ENCODE measurements at places on chromosomes 11 and 22.

- DNase-seq: no peak
These were observed 78.7 kb upstream of the SEPTIN5 start for GRCh38 chr22:19635644-19636043.

- no peak for DNase-seq
These were observed 358.0 kb downstream of the DLG2 start for GRCh38 chr11:85269109-85269508.

- no peak for DNase-seq
These were observed 43.5 kb downstream of the CERK start for GRCh38 chr22:46694416-46695170.

- no peak for DNase-seq
These were observed 50.3 kb downstream of the RPS6KA4 start for GRCh38 chr11:64409278-64409677.

DNA sequence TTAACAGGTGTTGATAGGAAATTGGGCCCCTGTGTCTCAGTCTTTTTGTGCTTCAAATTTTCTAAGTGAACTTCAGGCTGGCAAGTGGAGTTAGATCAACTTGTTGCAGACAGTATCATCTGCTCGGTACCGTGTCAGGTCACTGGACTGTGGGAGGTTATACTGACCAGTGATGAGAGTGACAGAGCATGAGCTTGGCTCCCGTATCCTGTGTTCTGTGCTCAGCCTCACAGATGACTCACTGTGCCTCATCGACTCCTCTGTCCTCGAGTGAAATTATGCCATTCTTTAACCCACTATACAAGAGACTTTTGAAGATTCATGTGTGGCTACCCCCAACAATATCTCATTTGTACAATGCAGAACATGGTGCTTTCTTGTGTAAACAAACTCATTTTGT lies 7.9 kb downstream of the GRAP2 start:
- no peak for DNase-seq

DNA sequence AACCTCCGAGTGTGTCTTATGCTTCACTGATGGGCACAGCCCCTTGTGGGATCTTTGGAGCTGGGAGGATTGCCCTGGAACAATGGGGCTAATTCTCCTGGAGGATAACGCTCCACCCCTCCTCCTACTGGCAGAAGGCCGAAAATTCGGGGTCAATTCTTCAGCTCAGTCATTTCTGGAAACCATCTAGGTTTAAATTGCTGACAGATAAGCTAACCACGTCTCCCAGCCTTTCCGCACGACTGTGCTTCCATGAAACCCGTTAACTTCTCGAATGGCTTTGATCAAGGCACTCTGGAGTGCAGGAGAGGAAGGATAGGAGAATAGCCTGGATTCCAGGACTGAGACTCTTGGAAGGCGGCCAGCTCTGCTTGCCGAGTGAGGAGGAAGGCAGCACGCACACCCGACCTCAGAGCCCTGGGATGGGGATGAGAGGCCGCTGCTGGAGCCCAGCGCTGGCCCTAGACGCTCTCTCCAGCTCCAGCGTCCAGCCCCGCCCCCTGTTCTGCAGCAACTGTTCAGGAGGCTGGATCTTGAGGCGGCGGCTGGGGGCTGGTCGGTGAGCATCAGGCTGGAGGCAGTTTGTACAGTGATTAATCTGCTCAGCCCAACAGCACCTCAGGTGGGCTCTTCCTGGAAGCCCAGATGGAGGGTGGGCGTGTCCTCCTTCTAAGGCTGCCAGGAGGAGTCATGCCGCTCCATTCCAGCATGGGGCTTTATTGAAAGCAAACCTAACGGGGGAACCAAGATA lies 176.7 kb upstream of the NCAM1 start:
- DNase-seq: no peak

DNA sequence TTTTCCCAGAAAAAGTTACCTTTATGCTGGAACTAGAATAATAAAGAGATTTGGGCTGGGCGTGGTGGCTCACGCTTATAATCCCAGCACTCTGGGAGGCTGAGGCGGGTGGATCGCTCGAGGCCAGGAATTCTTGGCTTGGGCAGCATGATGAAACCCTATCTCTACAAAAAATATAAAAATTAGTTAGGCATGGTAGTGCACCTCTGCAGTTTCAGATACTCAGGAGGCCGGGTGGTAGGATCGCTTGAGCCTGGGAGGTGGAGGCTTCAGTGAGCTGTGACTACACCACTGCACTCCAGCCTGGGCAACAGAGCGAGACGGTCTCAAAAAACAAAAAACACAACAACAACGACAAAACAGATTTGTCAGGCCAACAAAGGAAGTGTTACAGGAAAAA lies 119.3 kb upstream of the OR9Q1 start:
- no peak for DNase-seq

DNA sequence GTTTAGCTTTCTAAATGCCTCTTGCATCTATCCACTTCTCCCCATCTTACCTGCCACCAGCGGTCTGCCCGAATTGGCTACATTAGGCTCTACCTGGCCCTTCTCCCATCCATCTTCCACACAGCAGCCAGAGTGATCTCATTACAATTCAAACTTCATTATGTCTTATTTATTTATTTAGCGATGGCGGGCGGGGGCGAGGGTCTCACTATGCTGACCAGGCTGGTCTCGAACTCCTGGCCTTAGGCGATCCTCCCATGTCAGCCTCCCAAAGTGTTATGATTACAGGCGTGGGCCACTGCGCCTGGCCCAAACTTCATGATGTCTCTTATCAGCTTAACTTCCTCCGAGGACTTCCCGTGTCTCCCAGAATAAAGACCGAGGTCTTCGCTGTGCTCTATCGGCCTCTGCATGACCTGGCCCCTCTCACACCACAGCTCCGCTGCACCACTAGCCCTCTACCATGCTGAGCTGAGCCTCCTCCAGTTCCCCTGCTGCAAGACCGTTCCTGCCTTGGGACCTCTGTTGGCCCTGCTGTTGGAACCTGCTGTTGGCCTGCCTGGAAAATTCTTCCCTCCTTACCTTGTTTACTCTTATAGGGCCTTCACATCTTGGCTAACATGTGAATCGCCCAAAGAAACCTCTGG lies 870 bp upstream of the CTTN start:
- no peak for DNase-seq

DNA sequence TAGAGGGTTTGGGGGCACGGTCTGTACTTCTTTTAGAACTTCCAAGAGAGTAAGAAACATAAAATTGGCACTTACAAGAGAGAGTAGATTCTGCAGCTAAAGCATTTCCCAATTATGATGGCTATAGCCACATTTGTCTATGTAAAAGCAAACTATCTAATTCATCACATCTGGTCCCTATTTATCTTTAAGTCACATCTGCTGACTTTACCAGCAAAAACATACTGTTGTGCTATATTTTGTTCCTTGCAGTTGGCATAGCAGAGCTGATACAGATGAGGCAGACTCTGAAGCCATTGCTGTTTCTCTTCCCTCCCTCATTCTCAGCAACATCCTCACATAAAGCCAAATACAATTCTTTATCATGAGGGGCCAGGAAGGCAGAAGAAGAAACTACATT lies 1533.5 kb upstream of the RAG2 start:
- DNase-seq: no peak

DNA sequence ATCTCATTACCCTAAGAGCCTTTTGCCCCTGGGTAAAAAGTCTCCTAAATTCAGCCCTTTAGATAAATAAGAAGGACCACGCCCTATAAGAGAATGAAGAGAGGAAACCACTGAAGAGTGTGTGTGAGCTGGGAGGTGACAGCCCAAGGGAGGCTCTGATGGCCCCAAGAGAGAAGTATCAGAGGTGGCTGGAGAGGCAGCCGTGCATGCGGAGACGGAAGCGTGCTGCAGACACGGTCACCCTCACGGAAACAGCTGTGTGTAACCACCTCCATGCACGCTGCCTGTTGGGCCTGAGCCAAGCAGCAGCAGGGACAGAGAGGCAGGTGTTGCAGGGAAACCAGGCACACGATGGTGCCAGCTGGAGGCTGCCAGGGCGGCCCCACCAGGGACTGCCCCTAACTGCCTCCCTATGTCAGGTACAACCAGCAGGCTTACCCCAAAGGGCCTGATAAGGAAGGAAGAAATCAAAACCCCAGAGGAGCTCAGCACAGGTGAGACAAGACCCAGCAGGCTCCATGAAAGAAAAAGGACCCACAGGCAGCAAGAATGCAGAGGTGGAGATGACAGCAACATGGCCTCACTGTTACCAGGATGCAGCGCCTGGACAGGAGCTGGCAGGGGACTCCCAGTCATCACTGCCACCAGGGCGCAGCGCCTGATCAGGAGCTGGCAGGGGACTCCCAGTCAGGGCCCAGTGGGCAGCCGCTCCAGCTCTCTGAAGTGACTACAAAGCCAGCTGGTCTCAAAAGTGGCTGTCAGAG lies 7.8 kb downstream of the LARGE2 start:
- no peak for DNase-seq

DNA sequence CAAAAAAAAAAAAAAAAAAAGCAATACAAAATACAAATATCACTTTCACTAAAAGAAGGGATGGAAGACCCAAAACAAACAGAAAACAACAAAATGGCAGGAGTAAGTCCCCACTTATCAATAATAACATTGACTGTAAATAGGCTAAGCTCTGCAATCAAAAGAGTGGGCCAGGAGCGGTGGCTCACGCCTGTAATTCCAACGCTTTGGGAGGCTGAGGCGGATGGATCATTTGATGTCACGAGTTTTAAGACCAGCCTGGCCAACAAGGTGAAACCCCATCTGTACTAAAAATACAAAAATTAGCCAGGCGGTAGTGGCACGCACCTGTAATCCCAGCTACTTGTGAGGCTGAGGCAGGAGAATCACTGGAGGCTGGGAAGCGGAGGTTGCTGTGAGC lies 9.8 kb upstream of the PPP6R3 start:
- no peak for DNase-seq

DNA sequence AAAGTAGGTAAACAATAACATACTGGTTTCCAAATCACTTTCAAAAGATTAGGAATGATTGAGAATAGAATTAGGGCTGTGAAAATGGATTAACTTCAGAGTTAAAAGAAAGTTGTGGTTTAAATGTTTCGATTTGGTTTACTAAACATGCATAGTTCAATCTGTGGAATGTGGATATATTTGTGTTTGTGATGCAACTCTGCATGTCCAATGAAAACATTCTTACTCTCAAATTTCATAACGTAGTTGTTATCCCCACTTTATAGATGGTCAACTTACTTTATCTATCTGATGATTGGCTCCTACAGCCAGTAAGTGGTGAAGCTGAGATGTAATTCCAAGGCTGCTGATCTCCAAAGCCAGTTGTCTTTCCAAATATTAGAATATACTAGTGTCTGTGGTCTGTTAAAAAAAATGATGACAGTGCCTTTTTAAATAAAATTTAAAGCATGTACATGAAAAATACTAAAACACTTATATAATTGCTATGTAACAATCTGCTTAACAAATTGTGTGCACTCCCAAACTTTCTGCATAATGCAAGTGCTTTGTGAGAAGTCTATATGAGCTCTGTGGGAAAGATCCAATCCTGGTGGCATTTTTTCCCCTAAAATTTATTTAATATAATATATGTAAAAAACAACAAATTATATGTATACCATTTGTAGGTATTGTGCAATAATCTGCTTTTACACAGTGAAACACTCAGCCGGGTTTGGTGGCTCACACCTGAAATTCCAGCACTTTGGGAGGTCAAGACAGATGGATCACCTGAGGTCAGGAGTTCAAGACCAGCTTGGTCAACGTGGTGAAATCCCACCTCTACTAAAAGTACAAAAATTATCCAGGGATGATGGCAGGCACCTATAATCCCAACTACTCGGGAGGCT lies 9.7 kb upstream of the SIK3 start:
- DNase-seq: no peak

DNA sequence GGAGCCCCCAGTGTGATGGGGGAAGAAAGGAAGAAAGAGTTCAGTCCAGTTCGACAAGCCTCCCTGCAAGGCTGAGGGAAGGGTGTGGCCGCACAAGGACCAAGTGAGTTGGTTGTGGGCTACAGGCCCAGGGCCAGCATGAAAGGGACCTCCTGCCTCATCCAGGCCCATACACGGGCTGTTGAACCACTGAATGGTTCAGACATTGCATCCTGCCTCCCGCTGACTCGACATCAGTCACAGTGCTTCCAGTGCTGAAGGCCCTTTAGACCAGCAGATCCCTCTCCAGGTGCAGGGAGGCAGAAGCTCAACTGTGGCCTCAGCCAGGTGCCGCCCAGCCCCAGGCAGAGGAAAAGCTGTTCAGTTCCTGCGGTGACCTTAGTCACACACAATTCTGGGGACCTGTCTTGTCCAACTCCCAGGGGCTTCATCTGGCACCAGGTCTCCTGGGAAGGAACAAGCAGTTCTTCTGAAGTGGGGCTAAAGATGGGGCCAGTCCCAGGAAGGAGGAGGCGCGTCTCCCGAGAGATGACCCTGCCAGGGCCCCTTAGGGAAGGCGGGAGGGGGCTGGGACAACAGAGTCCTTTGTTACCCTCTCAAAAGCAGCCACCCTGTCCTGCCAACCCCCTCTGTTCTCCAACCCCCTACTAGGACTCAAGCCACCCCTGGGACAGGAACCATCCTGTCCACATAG lies 6.6 kb downstream of the ARRB1 start:
- no peak for DNase-seq

DNA sequence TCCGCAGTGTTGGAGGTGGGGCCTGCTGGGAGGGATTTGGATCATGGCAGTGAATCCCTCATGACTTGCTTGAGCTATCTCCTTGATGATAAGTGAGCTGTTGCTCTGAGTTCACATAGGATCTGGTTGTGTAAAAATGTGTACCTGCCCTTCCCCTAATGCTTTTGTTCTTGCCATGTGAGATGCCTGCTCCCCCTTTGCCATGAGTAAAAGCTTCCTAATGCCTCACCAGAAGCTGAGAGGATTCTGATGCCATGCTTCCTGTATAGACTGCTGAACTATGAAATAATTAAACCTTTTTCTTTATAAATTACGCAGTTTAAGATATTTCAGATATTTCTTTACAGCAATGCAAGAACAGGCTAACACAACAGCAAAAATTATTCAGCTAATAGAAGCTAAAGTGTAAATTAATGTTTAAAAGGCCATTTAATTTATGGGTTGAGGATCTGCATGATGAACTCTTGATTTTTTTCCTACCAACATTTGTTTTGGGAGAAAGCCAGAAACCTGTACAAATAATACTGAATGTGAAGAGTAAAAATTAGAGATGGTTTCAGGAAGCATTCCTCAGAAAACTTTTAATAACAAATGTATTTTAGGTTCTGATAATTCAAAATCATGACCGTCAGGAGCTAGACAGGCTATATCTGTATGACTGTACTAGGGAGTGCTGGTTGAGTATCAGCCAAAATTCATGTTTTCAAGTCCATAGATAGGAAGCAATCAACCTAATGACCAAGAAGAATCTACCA lies 177.5 kb upstream of the GRIA4 start:
- DNase-seq: no peak

GRCh38 chr11:47442514-47442913 lies 6.4 kb downstream of the RAPSN start:
- DNase-seq: no peak

GRCh38 chr11:130131961-130132850 lies 27.4 kb upstream of the ST14 start:
- peak; percentile 79 for DNase-seq

- DNase-seq: peak; percentile 61
These were observed 17.0 kb upstream of the KCTD14 start for GRCh38 chr11:78039919-78040671.

- DNase-seq: no peak
These were observed 30.4 kb downstream of the RELT start for GRCh38 chr11:73406619-73407018.
